ENCODE measurements at places on chromosomes 13 and 19.

DNA sequence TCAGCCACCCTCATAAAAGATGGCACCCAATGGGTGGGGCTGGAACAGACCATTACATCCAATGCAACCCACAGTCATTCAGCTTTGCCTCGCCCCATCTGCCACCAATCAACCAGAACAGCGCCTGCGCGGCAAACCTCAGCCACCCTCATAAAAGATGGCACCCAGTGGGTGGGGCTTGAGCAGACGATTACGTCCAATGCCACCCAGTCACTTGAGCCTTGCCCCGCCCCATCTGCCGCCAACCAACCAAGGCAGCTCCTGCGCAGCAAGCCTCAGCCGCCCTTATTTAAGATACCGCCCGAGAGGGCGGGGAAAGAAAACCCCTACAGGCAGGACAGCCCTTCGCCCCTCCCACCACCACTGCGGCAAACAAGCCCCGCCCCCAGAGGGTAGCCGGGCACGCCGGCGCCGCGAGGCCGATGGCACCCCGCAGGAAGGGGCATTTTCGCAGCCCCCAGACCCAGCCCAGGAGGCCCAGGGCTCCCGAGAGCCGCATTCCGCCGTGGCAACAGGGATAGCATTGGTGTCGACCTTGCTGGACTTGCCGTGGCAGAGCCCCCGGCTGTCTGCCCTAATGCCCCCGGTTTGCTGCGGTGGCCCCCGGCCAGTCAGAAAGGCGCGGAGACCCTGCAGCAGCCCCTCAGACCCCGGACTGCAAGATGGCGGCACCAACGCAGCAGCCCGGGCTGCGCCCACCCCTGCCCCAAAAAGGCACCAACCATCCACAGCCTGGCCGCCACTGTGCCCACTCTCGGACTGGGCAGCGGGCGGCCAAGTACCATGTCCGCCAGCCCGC is 675 bp downstream of the PEG3 start:
- peak; percentile 62 for DNase-seq

DNA sequence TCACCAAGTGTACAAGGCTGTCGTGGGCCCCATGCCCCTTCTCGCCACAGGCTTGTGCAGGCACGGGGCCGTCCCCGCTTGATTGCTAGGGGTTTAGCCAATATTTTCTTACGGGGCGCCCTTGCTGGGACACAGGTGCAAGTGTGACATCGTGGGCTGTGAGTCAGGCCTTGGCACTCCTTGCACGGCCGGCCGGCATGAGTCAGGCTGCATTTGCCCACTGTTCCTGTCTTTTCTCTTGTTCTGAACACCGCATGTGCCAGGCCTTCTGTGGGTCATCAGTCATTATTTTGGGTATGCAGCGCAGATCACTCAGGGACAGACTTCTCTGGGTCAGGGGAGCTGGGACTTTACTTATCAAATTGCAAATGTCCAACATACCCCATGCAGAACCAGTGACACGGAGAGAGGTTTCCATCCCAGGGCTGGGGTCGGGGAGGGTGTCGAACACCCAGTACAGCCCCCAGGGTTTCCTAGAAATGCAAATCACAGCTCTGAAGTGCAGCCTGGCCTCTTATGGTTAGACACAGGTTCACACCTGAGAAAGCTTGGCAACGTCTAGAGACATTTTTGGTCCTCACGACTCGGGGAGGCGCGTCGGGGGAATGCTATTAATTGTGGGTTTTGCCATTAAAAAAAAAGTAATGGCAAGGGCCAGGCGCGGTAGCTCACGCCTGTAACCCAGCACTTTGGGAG is 22.5 kb upstream of the KLF2 start:
- peak; percentile 31 for DNase-seq

DNA sequence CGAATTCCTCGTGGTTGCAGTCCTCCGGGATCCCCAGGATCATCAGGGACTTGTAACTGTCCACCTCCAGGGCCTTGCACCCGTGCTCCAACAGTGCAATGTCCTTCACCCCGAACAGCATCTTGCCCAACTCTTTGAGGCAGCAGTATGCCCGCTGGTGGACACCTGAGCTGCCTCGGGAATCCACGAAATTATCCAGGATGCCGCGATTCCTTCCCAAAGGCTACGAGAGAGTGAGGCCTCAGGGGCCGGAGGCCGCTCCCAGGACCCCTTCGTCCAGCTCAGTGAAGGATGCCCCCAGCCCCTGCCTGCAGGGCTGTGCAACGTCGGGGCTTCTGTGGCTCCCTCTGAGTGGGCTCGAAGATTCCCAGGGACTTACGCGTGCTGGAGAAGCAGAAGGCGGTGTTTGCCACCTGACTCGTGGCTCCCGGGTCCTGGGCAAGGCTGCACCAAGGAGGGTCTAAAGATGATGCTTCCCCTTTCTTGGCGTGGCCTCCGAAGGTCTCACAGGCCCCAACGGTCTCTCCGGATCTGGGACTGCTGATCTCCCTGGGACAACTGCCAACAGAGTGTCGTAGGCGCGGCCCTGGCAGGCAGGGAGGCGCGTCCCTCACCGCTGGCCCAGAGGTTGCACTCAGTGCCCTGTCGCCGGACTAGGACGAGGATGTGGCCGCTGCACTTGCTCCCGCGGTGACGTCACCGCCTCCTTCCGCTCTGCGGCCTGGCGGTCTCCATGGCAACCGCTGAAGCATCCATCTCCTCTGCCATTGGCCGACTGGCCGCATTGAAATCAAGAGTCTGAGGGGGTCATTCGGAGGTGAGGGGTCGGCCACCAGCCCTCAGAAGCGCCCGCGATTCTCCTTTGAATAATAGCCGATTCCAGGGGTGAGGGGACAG is at the start of gene PNMA8C:
TSS of gene PNMA8C (minus strand) at position 698 of the 897 bp plus-strand sequence. CDS start at position 121, 577 bp downstream.
- DNase-seq = no peak

DNA sequence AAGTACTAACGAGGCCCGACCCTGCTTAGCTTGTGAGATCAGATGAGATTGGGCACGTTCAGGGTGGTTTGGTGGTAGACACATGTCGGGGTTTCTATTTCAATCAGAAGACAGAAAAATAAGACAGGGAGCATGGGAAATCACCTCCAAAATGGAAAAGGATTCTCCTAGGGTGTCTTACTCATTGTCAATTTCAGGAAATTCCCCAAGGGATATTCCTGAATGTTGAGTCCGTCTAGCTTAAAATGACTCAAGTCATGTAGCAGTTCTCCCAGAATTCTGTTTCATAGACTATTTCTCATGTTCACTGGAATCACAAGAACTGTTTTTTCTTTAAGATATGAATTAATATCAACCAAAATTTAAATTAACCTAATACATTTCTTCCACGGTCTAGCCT is 380.1 kb downstream of the EFNB2 start:
- no peak for DNase-seq

DNA sequence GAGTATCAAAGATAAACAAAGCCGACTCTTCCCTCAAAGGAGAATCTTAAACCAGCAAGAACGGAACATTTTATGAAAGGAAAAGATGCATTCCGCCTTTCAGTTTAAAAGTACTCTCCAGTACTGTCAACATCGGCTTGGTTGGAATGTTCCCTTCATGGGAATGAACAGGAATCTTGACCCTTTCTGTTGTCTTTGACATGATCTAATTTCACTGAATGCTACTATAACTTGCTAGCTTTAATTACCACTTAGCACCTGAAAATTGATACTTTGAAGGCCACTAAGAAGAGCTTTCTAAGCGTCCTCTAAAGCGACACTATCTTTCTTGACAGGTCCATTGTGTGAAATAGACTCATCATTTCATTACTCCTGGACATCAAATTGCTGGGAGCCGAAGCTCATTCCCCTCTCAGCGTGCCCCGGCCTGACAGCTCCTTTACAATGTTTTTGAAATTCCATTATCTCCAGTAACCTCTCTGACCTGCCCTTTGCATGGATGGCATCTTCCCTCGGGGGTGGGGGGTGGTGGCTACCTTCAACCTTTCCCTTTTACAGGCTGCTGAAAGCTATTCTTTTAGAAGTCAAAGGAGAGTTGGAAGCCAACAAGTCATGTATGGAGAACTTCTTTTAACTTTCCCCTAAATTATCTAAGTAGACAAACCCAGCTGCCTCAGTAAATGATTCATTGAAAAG is 67.9 kb downstream of the EFNB2 start:
- no peak for DNase-seq

DNA sequence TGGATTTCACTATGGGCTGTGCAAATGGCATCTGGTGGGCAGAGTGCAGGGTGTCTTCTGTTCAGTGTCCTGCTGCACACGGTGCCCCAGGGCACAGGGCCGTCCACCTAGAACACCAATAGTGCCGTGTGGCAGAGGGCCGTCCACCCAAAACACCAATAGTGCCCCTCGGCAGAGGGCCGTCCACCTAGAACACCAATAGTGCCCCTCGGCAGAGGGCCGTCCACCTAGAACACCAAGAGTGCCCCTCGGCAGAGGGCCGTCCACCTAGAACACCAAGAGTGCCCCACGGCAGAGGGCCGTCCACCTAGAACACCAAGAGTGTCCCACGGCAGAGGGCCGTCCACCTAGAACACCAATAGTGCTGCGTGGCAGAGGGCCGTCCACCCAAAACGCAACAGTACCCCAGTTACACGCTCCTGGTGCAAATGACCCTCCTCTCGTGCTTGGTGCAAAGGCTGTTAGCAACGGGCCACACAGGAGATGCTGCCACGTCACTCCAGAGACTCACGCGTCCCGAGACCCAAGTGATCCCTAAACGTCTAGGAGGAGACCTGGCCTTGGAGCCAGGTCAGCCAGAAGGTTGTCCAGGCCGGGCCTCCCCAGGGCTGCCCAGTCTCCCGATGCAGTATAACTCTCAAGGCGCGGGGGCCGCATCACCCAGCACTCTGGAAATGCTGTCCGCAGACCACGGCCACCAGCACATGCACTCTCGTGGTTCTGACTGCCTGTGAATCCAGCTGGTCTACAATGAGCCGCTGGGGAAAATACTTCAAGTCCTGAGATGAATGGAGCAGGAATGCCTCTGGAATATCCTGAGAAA is 51.5 kb downstream of the RASA3 start:
- no peak for DNase-seq

GRCh38 chr13:98332691-98333090 is 155.6 kb upstream of the RNF113B start:
- DNase-seq = no peak

DNA sequence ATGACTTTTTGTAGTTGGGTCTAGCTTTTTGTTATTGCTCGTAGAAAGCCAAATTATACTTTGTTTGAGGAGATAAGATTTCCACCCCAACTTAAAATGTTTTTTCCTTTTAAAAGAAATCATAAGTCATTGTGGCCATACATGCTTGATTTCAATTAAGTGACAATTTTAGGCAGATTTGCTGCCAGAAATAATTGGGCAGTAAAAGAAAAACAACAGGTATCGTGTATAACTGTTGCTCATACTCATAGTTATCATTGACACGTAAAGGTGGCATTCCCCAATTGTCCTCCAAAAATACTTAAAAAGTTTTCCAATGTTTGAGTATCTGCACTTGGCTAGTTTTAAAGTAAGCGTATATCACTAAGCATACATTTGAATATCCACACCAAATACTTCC is 313.0 kb downstream of the TEX29 start:
- DNase-seq = no peak

DNA sequence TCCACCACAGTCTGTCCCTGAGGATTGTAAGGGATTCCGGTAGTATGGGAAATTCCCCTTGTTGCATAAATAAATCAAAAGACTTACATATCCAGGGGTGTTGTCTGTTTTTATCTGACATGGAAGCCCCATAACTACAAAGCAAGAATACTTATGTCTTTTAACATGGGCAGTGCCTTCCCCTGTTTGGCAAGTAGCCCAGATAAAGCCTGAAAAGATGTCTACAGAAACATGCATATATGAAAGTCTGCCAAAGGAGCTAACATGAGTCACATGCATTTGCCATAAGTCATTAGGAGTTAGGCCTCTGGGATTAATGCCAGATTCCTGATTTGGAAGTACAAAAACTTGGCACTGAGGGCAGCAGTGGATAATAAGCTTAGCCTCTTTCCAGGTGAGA is 62.1 kb downstream of the ZNF737 start:
- peak; percentile 26 for DNase-seq

GRCh38 chr13:75648446-75648845 is 12.3 kb downstream of the LMO7 start:
- DNase-seq = no peak

- DNase-seq = no peak
Measured at GRCh38 chr19:54959840-54960239, 6.3 kb upstream of the NLRP2 start.

- DNase-seq = no peak
Measured at GRCh38 chr13:24085662-24086061, 74.9 kb upstream of the SPATA13 start.

DNA sequence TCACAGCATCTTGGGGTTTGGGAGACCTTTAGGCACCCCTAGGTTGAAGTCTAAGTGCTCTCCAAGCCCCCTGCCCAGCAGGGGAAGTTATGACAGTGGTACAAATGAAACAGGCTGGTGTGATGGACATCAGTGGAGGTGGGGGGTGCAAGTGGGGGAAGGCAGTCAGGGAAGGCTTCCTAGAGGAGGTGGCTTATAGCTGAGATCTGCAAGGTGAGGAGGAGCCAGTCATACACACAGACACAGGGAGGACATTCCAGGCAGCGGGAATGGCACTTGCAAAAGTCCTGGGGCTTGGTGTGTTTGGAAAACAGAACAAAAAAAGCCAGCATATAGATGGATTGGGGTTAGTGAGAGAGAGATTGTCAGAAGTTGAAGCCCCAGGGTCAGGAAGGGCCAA is 11.6 kb downstream of the HSH2D start:
- no peak for DNase-seq

DNA sequence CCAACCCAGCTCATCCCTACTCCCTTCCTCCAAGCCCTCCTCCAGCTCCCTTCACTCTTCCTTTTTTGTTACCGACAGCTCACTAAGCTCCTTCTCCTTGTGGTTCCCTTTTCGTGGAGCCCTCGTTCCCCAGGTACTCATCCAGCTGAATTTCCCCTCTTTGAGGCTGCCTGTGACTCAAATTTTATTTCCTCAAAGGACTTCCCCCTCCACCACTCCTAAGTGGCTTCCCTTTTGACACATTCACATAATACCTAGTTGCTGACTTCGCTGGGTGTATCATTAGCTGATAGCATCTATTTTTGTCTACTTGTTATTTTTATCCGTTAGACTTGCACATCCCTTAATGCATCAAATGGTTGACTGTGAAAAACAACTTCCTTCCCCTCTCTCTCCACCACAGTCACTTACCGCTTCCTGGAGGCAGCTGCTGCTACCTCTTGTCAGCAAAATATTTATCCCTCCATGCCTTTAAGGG is 14.5 kb downstream of the FFAR2 start:
- no peak for DNase-seq

Data from skeletal muscle cell (primary cell).